ENCODE measurements at places on chromosomes 6 and 20.
A peak's percentile ranks its signal among the peaks of the same experiment; 100 is the strongest.

- peak; percentile 72 for DNase-seq
These were observed 172.2 kb downstream of the TFAP2B start for GRCh38 chr6:50990750-50991446.

DNA sequence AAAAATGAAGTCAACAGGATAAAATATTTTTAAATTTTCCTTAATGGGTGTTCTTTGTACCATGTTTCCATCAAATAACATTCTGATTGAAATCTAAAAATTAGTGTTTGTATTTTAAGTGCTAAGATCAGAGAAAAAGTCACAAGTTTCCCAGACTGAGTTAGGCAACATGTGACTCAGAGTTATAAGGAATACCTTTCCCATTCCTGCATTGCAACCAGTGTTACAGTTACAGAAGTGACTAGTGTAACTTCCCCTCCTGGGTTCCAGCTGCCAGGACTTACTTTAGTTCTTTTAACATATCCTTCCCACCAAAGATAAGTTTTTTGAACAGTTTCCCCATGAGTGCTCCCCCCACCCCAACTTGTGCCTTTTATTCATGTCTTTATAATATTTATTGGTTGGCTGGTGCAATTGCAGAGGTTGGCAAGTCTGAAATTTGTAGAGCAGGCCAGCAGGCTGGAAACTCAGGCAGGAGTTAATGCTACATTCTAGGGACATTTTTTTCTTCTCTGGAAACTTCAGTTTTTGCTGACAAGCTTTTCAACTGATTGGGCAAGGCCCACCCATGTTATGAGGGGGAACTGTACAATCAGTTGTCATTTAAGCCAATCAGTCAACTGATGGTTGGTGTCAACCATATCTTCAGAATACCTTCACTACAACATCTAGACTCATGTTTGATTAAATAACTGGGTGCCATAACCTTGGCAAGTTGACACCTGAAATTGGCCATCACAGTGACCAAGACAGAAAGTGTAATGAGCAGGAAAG lies 22.9 kb upstream of the ESR1 start:
- no peak for DNase-seq

GRCh38 chr20:37335642-37336368 lies 10.1 kb upstream of the SRC start:
- no peak for DNase-seq

DNA sequence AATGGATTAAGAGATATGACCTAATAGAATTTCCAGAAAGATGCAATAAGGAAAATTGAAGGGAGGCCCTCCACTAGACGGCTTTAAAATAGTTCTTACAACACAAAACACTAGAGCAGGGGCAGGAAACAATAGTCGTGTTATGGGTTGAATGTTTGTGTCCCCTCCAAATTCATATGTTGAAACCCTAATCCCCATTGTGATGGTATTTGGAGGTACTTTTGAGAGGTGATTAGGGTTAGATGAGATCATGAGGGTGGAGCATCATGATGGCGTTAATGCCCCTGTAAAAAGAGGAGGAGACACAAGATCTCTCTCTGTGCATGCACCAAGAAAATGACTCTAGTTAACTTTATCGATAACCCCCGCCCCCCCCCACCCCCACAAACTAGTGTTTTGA lies 104.0 kb upstream of the HMGN3 start:
- no peak for DNase-seq

GRCh38 chr6:109014606-109015005 lies 80.0 kb downstream of the SESN1 start:
- no peak for DNase-seq

- DNase-seq: peak; percentile 94
These were observed 175.3 kb upstream of the CST7 start for GRCh38 chr20:24773751-24774201.

GRCh38 chr6:33981861-33982260 lies 164.0 kb downstream of the GRM4 start:
- DNase-seq: no peak

DNA sequence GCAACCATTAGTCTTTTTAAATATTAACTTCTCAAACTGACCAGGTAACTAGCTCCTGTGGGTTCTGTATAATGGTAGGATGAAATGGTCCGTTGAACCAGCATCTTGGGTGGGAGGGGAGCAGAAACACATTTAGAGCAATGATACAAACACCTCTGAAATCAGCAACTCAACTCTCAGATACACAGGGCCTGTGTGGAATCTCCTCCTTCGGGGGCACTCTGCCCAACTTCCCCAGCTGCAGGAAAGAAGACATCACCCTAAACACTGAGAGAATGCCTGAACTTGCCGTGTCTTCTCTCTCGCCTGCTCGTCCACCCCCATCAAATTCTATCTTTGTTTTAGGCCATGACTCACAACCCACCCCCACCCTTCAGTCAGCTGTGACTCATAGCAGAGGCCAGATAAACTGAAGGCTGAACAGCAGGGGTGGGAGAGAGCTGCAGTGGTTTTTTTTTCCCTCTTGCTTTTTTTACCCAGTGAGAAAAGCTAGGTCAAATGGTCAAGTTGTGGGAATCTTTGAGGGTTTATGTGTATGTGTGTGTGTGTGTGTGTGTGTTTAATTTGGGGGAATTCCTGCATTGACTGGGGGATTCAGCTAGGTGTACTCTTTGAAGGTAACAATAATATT lies 593.4 kb upstream of the JAG1 start:
- peak; percentile 97 for DNase-seq

DNA sequence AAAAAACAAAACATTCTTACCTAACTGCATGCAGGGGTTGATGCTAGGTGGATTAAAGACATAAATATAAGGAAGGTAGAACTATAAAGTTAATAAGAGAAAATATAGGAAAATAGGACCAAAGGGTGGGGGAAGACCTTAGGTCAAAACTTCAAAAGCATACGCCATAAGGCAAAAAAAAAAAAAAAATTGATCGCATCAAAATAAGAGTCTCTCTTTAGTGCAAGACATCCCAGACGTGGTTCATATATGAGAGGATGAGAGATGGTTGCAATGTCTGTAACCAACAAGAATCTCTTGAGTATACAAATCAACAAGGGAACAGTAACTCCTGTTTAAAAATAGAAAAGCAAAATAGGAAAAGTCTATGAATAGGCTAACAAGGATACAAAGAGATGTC lies 8.5 kb downstream of the BAG2 start:
- DNase-seq: no peak

GRCh38 chr20:16701296-16701695 lies 28.5 kb upstream of the SNRPB2 start:
- peak; percentile 26 for DNase-seq

- no peak for DNase-seq
These were observed 63.3 kb downstream of the PSMB1 start for GRCh38 chr6:170489836-170490235.

DNA sequence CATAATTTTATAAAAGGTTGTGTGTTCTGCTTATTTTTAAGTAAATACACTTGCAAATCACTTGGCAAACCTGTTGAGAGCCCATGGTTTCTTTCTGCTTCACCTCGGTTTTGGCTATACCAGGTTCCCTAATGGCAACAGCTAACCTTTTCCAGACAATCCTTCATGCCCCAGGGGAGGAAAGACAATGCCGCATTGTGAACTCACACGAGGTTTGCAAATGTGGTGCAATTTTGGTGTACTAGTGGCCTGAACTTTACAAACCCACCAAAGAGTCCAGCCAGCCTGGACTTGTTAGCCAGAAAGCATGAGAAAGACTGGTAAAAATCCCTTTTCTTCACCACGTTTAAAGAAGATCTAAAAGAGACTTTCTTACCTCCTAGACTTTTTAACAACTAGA lies 84.8 kb upstream of the SOX4 start:
- no peak for DNase-seq

DNA sequence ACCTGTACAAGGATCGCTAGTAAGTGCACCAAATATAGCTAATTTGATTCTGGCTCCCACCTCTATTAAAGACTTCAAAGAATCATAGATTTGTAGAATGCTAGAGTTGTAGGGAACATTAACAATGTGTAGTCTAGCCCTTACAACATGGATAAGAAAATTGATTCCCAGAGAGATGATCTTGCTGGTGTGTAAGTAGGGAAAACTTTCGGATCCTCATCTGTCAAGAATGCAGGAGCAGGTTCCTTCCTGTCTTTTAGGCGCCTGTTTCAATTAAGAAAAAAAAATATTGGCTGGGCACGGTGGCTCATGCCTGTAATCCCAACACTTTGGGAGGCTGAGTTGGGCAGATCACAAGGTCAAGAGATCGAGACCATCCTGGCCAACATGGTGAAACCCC lies 12.3 kb upstream of the RNF39 start:
- DNase-seq: no peak

GRCh38 chr6:24064106-24064505 lies 61.9 kb upstream of the NRSN1 start:
- peak; percentile 17 for DNase-seq

GRCh38 chr6:127587875-127588274 lies 10.9 kb downstream of the C6orf58 start:
- no peak for DNase-seq

- DNase-seq: no peak
These were observed 37.4 kb downstream of the IL22RA2 start for GRCh38 chr6:137136065-137136464.

GRCh38 chr6:90288404-90288803 lies 8.2 kb downstream of the BACH2 start:
- DNase-seq: no peak

- peak; percentile 7 for DNase-seq
These were observed 1622.8 kb downstream of the HACE1 start for GRCh38 chr6:103236923-103237322.

DNA sequence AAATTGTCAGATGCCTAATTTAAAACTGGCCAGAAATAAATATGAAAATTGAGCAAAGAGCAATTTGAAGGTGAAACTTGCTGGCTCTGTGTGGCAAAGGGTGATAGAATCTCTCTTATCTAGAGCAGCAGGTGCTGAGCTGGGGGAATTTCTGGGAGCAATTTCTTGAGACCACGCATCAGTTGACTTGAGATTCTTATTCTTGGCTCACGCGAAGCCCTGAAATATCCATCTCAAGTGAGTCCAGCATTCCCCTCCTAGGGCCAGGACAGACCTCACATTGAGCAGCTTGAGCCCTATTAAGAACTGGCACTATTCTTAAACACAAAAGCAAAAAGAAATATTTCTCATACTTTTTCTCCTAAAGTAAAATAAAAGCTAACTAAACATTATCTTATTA lies 66.3 kb downstream of the MAP7 start:
- no peak for DNase-seq
